ENCODE measurements at places on chromosomes 16 and 17. TPM values are rescaled to one million over a fixed set of nuclear protein-coding genes. Genes with fewer than 3 reads are reported as not detected.
A peak's percentile ranks its signal among the peaks of the same experiment; 100 is the strongest.

BRIP1 gene
- 25.9 TPM for total RNA-seq

CBFA2T3 gene
- not detected for total RNA-seq

DNA sequence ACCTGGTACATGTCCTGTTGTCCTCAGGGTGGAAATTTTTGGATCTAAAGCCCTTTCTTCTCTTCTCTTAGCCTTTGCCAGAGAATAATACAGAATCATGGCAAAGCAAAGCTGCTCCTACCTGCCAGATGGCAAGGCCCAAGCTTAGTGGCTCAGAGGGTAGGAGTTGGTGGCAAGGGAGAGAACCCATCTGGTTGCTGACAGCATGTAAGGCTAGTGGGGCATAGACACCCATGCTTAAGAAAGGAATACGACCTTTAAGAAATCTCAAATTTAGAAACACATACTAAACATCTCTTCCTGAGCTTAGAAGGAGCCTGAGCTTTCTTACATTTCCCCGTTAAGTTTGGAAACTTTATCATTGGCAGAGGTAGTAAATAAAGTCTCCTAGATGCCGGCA, 395.0 kb upstream of the SOX9 start:
- no peak overlapping the region for H3K27ac ChIP-seq
- H3K27me3 ChIP-seq: no peaks in the 10 kb centered on the region
- H3K4me3 ChIP-seq: no peak overlapping the region

- H3K4me3 ChIP-seq: no peak overlapping the region
- H3K27me3 ChIP-seq: no peaks in the 10 kb centered on the region
- peaks cover 18% of the 10 kb centered on the region for H3K4me1 ChIP-seq
- no peak for DNase-seq
- no peak overlapping the region for H3K27ac ChIP-seq
Measured at GRCh38 chr16:57316390-57317017, 32.0 kb upstream of the PLLP start.

GRCh38 chr16:2964475-2965336, 631 bp downstream of the KREMEN2 start:
- peak; percentile 73 for DNase-seq
- peaks cover 38% of the 10 kb centered on the region for H3K27me3 ChIP-seq
- H3K4me3 ChIP-seq: peak overlapping the region; percentile 34
- no peak overlapping the region for H3K27ac ChIP-seq
- peaks cover 34% of the 10 kb centered on the region for H3K4me1 ChIP-seq
- H3K36me3 ChIP-seq: no peaks in the 10 kb centered on the region

- peaks cover 6% of the 10 kb centered on the region for H3K27me3 ChIP-seq
- no peaks in the 10 kb centered on the region for H3K4me1 ChIP-seq
- no peak for DNase-seq
- no peak overlapping the region for H3K27ac ChIP-seq
- H3K36me3 ChIP-seq: no peaks in the 10 kb centered on the region
Measured at GRCh38 chr17:15180121-15180561, 85.0 kb downstream of the PMP22 start.

GRCh38 chr16:82700541-82701235, 73.9 kb downstream of the CDH13 start:
- no peak overlapping the region for H3K4me3 ChIP-seq
- H3K4me1 ChIP-seq: peaks cover 32% of the 10 kb centered on the region
- DNase-seq: no peak
- peaks cover 11% of the 10 kb centered on the region for H3K27me3 ChIP-seq

- no peak overlapping the region for H3K4me3 ChIP-seq
- no peak overlapping the region for H3K27ac ChIP-seq
- H3K27me3 ChIP-seq: peaks cover 15% of the 10 kb centered on the region
- H3K4me1 ChIP-seq: no peaks in the 10 kb centered on the region
- DNase-seq: no peak
Measured at GRCh38 chr17:50828508-50829170, 6.7 kb upstream of the WFIKKN2 start.

CTRB2 gene
- not detected for total RNA-seq

GRCh38 chr16:13414154-13414553, 505.8 kb upstream of the ERCC4 start:
- H3K4me3 ChIP-seq: no peak overlapping the region
- DNase-seq: no peak
- H3K36me3 ChIP-seq: no peaks in the 10 kb centered on the region

DNA sequence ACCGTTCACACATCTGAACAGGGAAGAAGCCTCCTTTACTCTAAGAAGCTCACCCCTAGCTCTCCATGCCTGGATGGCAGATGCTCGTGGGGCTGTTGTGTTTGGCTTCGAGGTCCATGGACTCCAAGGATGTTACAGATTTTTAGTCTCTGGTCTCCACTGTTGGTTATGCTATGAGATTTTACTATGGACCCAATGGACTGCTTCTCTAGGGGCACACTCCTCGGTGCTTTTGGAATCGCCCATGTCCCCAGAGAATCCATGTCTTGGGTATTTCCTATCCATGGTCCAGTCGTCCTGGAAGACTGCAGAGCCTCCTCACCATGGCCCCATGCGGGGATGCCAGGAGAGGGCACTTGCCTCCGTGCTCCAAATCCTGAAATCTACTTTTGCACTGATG, 83.4 kb downstream of the KCNJ12 start:
- no peak overlapping the region for H3K27ac ChIP-seq
- H3K4me1 ChIP-seq: peaks cover 39% of the 10 kb centered on the region
- no peaks in the 10 kb centered on the region for H3K36me3 ChIP-seq
- peaks cover 19% of the 10 kb centered on the region for H3K27me3 ChIP-seq
- DNase-seq: no peak

RCVRN gene
- not detected for total RNA-seq

GRCh38 chr17:51500454-51500853, 240.1 kb downstream of the UTP18 start:
- H3K27ac ChIP-seq: no peak overlapping the region
- no peaks in the 10 kb centered on the region for H3K36me3 ChIP-seq
- H3K4me3 ChIP-seq: no peak overlapping the region
- H3K27me3 ChIP-seq: peaks cover 13% of the 10 kb centered on the region
- no peak for DNase-seq
- no peaks in the 10 kb centered on the region for H3K4me1 ChIP-seq

GRCh38 chr17:1083451-1084187, 86.7 kb downstream of the TIMM22 start:
- H3K4me3 ChIP-seq: no peak overlapping the region
- H3K36me3 ChIP-seq: peaks cover 11% of the 10 kb centered on the region
- no peak overlapping the region for H3K27ac ChIP-seq
- no peaks in the 10 kb centered on the region for H3K27me3 ChIP-seq

TNFSF13 gene
- total RNA-seq: 8.0 TPM

PPP4C gene
- 157 TPM for total RNA-seq

DNA sequence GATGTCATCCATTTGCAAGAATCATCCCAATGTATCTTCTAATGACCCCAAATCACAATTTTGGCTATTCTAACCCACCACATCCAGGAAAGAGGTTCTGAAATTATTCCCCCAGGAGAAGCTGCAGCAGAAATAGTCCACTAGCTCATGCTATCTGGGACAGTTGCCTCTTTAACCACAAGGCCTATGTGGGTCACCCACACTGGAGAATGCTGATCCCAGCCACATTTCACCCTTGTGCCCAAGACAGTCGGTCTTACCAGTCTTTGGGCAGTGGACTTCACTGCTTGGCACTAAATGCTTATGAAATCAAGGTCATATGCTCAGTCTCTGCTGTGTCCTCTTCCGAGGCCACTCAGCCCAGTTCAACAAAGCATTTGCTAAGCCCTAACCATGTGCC, 27.0 kb downstream of the ABCC12 start:
- H3K4me3 ChIP-seq: no peak overlapping the region
- no peak for DNase-seq
- H3K27ac ChIP-seq: no peak overlapping the region
- no peaks in the 10 kb centered on the region for H3K27me3 ChIP-seq
- no peaks in the 10 kb centered on the region for H3K36me3 ChIP-seq

DNA sequence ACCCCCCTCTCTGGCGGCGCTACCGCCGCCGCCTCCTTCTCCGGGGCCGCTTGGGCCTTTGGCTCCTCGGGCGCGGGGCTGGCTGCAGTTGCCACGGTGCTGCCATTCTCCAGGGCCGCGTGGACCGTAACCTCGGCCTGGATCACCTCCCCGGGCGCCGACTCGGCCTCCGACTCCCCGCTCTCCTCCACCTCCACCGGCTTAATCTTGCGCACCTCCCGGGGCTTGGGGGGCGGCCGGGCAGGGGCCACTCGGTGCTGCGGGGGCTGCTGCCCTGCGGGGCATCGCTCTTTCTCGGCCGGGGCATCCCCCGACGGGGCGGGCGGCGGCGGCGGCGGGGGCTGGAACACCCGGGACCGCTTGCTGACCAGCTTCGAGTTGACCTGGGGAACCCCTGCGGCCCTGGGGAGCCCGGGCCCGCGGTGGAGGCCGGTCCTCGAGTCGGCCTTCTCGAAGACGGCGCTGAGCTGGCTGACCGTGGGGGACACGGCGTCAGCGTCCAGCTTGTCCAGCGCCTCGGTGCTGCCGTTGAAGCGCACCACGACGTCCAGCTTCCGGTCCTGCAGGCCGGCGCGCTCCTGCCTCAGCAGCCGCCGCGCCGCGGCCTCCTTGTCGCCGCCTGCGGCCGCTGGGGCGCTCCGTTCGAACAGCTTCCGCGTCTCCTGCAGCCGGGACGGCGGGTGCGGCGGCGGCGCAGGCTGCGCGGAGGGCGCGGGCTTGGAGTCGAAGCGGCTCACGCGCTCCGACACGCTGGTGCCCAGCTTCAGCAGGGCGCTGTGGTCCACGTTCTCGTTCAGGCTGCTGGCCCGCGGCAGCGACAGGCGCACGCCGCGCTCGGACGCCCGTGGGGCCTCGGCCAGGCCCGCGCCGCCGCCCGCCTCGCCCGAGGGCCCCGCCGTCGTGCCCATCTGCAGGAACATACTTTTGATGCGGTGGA, 792 bp downstream of the PPP1R9B start:
- DNase-seq: peak; percentile 62
- peaks cover 53% of the 10 kb centered on the region for H3K4me1 ChIP-seq
- H3K36me3 ChIP-seq: peaks cover 36% of the 10 kb centered on the region
- H3K27ac ChIP-seq: peak overlapping the region; percentile 86
- H3K27me3 ChIP-seq: no peaks in the 10 kb centered on the region

GRCh38 chr17:73650617-73651200, 6.5 kb upstream of the SDK2 start:
- no peak overlapping the region for H3K27ac ChIP-seq
- peaks cover 5% of the 10 kb centered on the region for H3K36me3 ChIP-seq
- H3K4me3 ChIP-seq: no peak overlapping the region

DNA sequence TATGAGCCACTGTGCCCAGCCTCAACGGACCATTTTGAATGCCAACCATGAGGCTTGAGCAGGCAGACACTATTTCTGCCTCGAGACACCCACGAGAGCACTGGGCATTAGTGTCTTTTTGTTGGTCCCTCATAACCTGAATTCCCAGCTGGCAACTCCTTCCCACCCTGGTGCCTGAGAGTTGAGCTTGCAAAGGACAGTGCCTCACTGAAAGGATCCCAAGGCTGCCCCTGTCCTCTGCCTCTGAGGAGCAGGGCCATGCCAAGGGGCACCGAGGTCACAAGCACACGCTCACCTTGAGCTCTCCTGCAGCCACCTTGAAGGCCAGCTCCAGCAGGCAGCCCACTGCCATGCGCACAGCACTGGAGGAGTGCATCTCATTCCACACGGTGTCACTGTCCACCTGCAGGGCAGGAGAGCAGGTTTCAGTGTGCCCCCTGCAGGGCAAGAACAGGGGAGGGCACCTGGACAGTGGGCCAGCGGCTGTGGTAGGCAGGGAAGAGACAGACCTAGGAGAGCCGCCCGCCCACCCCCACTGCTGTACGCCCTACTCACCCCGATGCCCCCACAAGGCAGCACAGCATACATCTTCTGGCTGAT, 12.8 kb downstream of the G6PC3 start:
- H3K27me3 ChIP-seq: no peaks in the 10 kb centered on the region
- DNase-seq: no peak
- H3K36me3 ChIP-seq: peaks cover 11% of the 10 kb centered on the region
- peaks cover 6% of the 10 kb centered on the region for H3K4me1 ChIP-seq

ARHGAP44 gene
- 0.26 TPM for total RNA-seq

GRCh38 chr17:55281649-55282378, 17.1 kb downstream of the HLF start:
- no peak overlapping the region for H3K4me3 ChIP-seq
- no peaks in the 10 kb centered on the region for H3K36me3 ChIP-seq
- no peak for DNase-seq
- H3K27me3 ChIP-seq: peaks cover 12% of the 10 kb centered on the region
- no peak overlapping the region for H3K27ac ChIP-seq

C1QL1 gene
- 0.68 TPM for total RNA-seq

- H3K27ac ChIP-seq: no peak overlapping the region
- no peaks in the 10 kb centered on the region for H3K36me3 ChIP-seq
- H3K4me1 ChIP-seq: peaks cover 34% of the 10 kb centered on the region
Measured at GRCh38 chr16:79288066-79288465, 312.5 kb downstream of the MAF start.

GRCh38 chr17:39627047-39627711, 427 bp downstream of the PPP1R1B start:
- H3K36me3 ChIP-seq: no peaks in the 10 kb centered on the region
- H3K4me1 ChIP-seq: peaks cover 35% of the 10 kb centered on the region
- no peak overlapping the region for H3K4me3 ChIP-seq

- no peak overlapping the region for H3K4me3 ChIP-seq
- peaks cover 33% of the 10 kb centered on the region for H3K36me3 ChIP-seq
- no peak for DNase-seq
- H3K27me3 ChIP-seq: no peaks in the 10 kb centered on the region
- H3K27ac ChIP-seq: peak overlapping the region; percentile 4
- no peaks in the 10 kb centered on the region for H3K4me1 ChIP-seq
Measured at GRCh38 chr16:23615805-23616204, 19.7 kb upstream of the NDUFAB1 start.

CACNA1H gene
- total RNA-seq: 0.92 TPM

- H3K36me3 ChIP-seq: peaks cover 26% of the 10 kb centered on the region
- DNase-seq: no peak
- H3K27ac ChIP-seq: peak overlapping the region; percentile 90
- H3K27me3 ChIP-seq: peaks cover 19% of the 10 kb centered on the region
- H3K4me3 ChIP-seq: peak overlapping the region; percentile 70
Measured at GRCh38 chr16:66752379-66752778, 970 bp upstream of the DYNC1LI2 start.

- no peaks in the 10 kb centered on the region for H3K36me3 ChIP-seq
- H3K4me3 ChIP-seq: no peak overlapping the region
- no peak for DNase-seq
- no peaks in the 10 kb centered on the region for H3K4me1 ChIP-seq
Measured at GRCh38 chr16:86455640-86456039, 54.7 kb upstream of the FOXF1 start.

ERAL1 gene
- total RNA-seq: 50.7 TPM

- H3K4me1 ChIP-seq: peaks cover 59% of the 10 kb centered on the region
- H3K4me3 ChIP-seq: peak overlapping the region; percentile 26
- peaks cover 66% of the 10 kb centered on the region for H3K36me3 ChIP-seq
- peak; percentile 70 for DNase-seq
- H3K27ac ChIP-seq: peak overlapping the region; percentile 85
Measured at GRCh38 chr16:28136751-28137434, 73.4 kb upstream of the GSG1L start.

CSH2 gene
- total RNA-seq: not detected
